ENCODE measurements at places on chromosomes 7 and 10.
A peak's percentile ranks its signal among the peaks of the same experiment; 100 is the strongest.

DNA sequence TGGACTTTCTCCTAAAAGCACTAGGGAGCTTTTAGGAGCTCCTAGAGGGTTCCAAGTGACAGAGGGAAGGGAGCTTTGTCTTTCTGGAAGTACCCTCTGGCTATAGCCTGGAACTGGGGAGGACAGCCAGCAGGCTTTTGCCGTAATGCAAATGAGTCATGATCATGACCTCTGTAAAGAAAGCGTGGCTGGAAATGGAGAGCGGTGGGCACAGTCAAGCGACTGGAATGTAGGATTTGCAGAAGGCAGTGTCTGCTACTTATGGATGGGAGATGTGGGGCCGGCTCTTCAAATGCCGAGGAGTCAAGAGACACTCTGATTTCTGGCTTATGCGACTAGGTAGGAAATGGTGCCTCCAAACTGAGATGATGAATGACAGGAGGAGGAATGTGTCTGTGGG, 34.6 kb upstream of the PLPP4 start:
- peak; percentile 98 for DNase-seq

- DNase-seq, result no peak
Observed at GRCh38 chr7:158055726-158056510, 531.7 kb downstream of the PTPRN2 start.

GRCh38 chr7:133562621-133563020, 309.7 kb downstream of the EXOC4 start:
- peak; percentile 79 for DNase-seq

DNA sequence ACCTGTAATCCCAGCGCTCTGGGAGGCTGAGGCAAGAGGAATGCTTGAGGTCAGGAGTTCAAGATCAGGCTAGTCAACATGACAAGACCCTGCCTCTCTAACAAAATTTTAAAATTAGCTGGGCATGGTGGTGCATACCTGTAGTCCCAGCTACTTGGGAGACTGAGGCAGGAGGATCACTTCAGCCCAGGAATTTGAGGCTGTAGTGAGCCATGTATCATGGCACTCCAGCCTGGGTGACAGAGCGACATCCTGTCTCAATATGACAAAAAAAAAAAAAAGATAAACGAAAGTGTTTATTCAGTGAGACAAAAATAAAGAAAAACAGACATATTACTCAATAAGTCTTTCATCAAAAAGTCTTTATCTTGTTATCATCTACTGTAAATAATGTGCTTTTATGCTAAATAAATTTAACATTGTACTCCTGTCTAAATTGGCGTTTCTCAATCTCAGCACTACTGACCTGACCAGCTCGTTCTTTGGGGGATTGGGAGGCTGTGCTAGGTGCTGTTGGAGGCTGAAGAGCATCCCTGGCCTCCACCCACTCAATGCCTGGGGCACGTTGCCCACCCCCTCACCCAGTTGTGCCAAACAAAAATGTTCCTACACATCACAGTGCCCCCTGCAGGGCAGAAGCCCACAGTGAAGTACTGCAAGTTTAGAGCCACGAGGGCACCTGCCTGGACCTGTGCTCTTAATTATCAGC, 57.7 kb downstream of the NCAPG2 start:
- DNase-seq, result no peak

DNA sequence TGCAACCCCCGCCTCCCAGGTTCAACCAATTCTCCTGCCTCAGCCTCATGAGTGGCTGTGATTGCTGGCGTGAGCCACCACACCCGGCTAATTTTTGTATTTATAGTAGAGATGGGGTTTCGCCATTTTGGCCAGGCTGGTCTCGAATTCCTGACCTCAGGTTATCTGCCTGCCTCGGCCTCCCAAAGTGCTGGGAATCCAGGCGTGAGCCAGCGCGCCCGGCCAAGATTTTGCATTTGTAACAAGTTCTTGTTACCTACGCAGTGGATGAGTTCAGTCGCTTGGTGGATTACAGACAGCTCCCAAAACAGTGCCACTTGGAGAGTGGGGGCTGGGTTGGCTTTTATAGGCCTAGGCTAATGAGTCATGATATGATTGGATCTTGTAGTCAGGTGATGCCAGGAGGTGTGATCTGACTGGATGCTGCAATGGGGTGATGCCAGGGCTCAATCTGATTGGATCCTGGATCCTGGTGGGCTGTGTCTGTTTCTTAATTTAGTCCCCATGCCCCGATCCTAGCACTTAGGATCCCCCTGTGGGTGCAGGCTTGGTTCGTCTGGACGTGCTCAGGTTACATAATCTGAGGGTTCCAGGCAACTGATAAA, 20.3 kb downstream of the SBDS start:
- DNase-seq, result peak; percentile 30

DNA sequence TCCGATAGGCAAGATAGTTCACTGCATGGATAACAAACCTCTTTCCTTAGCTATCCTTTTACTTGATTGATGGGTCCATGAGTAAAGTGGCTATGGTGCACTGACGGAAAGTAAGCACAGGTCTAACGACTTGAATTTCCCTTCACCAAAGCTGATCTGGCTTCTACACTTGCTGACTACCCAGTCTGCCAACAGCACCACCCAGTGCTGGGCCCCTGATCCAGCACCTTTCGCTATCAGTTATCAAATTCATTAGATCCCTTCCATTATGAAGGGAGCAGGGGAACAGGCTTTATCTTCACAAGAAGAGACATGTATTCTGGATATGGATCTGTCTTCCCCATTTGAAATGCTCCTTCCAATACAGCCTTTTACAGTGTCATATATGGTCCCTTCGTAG, 855.9 kb downstream of the GRID1 start:
- DNase-seq, result no peak

DNA sequence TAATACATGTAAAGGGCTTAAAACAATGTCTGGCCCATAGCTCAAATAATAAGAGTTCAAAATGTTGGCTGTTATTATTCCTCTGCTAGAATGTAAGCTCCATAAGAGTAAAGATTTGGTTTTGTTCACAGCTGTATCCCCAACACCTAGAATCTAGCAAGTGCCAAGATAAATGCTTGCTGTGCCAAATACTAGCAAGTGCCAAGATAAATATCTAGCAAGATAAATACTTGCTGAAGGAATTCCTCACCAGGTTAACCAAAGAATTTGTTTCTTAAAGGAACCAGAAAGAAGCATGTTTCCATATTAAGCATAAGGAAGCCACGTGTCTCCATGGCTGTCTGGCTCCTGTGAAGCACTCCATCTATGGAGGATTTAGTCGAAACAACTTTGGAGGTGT, 235.2 kb upstream of the SP4 start:
- DNase-seq, result no peak

- DNase-seq, result no peak
Observed at GRCh38 chr10:44937196-44938005, 22.2 kb upstream of the RASSF4 start.

DNA sequence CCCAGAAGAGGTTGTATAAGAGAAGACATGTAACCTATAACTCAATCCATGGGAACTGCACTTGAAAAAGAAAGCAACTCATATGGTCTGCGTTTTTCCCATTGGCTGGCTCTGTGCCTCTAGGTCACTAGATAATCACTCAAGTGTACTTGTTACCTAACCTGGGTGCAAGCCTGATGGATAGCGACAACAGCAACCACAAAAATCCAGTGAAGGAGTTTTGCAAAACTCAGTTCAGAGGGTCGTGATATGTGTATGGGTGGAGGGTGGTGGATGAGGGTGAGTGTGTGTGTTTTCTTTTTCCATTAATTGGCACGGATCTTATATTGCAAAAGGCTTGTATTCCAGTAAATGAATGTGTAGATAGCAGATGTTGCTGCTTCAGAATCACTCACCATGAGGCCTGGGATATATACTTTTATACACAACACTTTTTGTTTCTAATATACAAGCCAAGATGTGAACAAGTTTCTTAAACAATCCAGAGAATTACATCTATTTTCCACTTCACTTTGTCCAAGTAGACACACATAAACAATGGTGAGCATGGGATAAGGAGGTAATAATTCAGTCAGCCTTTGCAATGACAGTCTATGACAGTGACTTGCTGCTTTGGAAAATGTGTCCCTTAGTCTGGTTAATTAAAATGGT, 286.9 kb upstream of the DKK1 start:
- peak; percentile 27 for DNase-seq

DNA sequence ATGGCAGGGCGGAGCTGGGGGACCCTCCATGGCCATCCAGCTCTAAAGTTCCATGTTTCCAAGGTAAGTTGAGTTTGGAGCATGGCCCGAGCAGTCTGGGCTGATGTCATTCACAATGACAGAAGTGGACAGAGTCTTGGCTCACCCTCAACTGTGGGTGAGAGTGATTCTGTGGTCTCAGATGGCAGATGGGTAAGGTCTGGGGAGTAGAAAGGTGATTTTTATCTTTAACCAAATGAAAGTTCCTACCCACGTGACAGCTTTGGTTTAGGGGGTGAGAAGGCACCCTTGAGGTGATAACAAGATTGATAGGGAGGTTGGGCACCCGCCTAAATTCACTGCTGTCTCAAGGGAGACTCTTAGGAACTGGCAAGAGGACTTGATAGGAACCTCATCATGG, 57.6 kb upstream of the PDZD8 start:
- no peak for DNase-seq

GRCh38 chr10:109126541-109126940, 796.8 kb downstream of the XPNPEP1 start:
- no peak for DNase-seq

DNA sequence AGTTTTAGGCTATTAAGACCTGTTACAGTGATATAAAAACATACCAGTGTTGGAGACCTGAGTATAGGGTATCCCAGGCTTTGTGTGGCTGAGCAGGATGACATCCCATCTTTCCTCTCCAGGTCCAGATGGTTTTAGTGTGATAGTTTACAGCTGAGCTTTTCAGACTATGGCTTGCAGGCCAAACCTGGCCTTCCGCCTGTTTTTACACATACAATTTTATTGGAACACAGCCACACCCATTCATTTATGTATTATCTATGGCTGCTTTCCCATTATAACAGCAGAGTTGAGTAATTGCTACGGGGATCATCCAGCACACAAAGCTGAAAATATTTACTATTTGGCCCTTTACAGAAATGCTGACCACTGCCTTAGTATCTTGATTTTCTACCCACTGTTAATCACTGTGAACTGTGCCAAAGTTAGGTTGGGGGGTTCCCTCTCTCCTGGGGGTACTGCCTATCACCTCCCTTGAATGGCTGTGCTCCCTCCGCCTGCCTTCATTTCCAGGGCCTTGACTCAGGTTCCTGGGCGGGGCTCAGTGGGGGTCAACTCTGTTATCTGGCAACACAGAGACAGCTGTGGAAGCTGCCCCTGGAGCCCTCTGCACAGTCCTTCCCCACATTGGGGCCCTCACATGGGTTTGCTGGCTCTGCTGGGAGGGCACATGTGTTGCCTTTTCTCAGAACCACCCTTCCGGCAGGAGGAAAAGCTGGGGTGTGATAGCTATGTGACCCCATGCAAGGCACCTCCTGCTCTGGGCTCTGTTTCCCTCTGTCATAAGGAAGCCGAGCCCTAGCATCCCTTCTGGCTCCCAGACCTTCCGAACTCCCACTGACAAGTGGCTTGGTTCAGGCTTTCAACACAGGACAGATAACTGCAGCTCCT, 40.3 kb upstream of the SH2D4B start:
- peak; percentile 62 for DNase-seq

- DNase-seq, result peak; percentile 80
Observed at GRCh38 chr7:107180378-107180777, 11.6 kb downstream of the HBP1 start.

GRCh38 chr7:65475734-65476319, 102.2 kb downstream of the ZNF92 start:
- DNase-seq, result no peak

GRCh38 chr7:115178835-115179234, 256.9 kb downstream of the MDFIC start:
- DNase-seq, result peak; percentile 1

- DNase-seq, result no peak
Observed at GRCh38 chr10:113104047-113104446, 154.0 kb downstream of the TCF7L2 start.

GRCh38 chr7:2870471-2870931, 26.4 kb upstream of the GNA12 start:
- peak; percentile 68 for DNase-seq

GRCh38 chr7:128869138-128869943, 6.7 kb downstream of the ATP6V1F start:
- peak; percentile 35 for DNase-seq

DNA sequence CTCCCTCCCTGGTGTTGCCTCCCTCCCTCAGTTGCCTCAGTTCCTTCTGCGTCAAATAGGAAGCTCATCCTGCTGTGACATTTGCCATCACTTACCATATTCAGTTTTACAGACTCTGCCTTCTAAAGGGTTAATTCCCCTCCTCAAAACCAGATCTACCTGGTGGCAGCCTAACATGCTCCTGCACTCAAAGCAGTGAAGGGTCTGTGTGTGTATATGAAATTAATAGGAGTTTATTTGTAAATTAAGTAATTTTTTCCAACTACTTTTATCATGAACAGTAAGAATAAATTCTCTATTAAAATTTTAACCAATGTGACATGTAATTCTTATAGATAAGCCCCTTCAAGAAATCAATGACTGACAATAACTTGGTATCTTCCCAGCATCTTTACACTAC, 158.6 kb upstream of the INSYN2A start:
- no peak for DNase-seq

DNA sequence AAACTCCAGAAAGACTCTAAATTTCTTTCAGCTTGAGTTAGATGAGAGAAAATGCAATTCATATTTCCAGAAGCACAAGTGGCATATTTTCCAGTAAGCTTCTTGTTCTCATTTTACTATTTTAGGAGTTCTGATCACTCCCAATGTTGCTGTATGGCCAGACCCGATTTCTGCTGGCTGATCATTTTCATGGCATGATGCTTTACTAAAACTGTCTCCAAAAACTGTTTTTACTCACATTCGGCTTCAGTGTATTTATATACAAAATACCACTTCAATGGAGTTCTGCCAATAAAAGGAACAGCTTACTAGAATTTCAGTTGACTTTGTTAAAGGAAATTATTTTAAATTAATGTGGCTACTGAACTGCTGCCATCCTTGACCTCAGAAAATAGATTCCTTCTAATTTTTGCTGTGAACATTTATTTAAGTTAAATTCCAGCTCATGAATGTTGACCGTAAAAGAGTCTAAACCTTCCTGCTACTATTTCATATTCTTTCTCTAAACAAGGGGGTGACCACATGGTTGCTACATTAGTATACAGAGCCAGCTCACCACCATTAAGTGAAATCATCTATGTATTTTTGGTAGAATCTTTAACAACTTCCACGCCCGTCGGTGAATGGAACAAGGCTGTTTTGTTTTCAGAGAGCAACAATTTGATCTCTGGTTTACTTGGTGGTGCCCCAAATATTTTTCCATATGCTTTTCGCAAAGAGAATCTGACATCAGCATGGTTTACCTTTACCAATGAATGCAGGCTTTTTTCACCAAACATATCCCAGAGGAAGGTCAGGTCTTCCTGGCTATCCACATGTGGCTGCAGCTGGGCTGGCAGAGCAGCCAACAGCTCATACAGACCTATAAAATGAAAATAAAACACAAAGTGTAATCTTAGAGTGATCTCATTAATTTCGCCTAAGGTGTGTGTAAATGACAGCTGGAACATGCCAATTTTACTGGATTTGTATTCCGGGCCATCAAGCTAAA, 101.2 kb downstream of the MPP7 start:
- DNase-seq, result peak; percentile 26

GRCh38 chr7:131625817-131626372, 69.5 kb upstream of the PODXL start:
- peak; percentile 94 for DNase-seq

GRCh38 chr10:113057948-113058522, 108.0 kb downstream of the TCF7L2 start:
- no peak for DNase-seq

- DNase-seq, result no peak
Observed at GRCh38 chr10:132066812-132067211, 1.1 kb downstream of the JAKMIP3 start.

- DNase-seq, result no peak
Observed at GRCh38 chr7:131501930-131502685, 54.3 kb downstream of the PODXL start.

GRCh38 chr10:3747984-3748383, 37.0 kb downstream of the KLF6 start:
- DNase-seq, result no peak
